ENCODE measurements at places on chromosomes 11 and 22. TPM values are rescaled to one million over a fixed set of nuclear protein-coding genes. Genes with fewer than 3 reads are reported as not detected.

DNA sequence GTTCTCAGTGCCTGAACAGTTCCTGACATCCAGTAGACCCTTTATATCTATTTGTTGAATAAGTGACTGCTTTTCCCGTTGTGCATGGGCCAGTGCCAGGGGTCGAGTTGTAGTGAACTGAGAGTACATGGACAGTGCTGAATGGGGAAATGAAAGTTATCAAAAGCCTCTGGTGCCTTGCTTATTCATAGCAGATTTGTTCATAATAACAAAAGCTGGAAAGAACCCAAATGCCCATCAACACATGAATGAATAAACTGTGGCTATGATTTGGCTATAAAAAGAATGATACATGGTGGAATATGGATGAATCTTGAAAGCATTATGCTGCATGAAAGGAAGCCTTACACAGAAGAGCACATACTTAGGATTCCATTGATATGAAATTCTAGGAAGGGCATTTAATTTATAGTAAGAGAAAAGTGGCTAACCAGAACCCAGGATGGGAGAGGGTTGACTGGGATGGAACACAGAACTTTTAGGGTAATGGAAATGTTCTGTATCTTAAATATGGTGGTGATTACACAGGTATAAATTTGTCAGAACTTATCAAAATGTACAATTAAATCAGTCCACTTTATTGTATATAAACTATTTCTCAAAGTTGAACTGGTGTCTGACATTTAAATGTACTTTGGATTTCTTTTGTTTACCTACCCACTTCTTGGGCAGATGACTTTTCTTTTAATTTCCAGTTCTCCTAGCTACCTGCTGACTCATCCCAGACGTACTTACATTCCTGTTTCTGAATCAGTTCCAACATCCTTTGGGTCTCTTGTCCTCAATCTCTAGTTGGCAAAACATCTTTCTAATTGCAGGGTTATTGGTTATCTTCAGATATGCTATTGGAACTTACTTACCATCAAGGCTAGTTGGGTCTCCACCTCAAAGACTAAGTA, 42.8 kb downstream of the PACS1 start:
- H3K4me1 ChIP-seq: peaks cover 14% of the 10 kb centered on the region
- no peaks in the 10 kb centered on the region for H3K27me3 ChIP-seq
- no peak overlapping the region for H3K4me3 ChIP-seq
- no peak overlapping the region for H3K27ac ChIP-seq

DNA sequence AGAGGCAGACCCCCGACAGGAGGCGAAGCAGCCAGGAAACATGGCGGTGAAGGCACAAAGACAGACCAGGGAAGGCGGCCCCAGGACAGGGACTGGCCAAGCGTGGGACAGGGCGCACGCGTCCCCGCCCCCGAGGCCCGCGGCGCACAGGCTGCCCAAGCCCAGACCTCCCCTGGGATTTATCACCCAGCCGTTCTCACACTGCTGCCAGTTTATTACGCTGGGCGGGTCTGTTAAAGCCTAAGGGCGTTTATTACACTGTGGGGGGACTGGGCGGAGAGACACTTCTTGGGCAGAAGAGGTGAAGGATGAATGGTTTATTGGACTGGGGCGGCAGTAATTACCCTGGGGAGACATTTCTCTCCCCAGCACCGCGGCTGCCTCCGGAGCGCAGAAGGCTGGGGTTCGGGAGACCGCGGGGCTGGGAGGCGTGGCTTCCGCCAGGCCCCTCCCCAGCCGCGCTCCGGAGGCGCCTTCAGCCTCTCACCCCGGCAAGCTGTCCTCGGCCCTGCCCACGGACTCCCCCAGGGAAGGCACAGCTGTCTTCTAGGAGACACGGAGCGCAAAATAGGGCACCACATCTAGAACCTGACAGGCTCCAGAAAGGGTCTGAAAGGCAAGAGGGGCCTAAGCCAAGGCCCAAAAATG, 47.1 kb downstream of the SLC22A12 start:
- peaks cover 21% of the 10 kb centered on the region for H3K4me1 ChIP-seq
- H3K36me3 ChIP-seq: no peaks in the 10 kb centered on the region
- H3K4me3 ChIP-seq: peak overlapping the region; percentile 34
- H3K27me3 ChIP-seq: no peaks in the 10 kb centered on the region
- DNase-seq: peak; percentile 33

DNA sequence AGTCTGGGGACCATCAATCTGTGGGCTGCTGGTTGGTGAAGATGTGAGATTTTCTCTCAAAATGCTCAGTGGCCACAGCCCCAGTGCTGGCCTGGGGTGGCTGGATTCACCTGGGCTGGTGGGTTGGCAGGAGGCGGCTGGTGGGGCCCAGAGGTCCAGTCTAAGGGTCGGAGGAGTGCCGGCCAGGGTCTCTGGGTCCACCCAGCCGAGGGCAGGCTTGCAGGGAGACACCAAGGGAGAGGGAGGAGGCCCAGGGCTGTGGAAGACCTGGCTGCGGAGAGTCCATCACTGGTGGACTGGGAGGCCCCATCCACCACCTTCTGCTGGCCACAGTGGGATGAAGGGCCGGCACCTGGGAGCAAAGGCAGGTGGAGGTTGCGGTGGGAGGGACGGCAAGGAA, 582 bp upstream of the SHANK3 start:
- no peak overlapping the region for H3K27ac ChIP-seq
- no peaks in the 10 kb centered on the region for H3K36me3 ChIP-seq
- H3K4me3 ChIP-seq: no peak overlapping the region
- no peak for DNase-seq
- H3K27me3 ChIP-seq: no peaks in the 10 kb centered on the region

DNA sequence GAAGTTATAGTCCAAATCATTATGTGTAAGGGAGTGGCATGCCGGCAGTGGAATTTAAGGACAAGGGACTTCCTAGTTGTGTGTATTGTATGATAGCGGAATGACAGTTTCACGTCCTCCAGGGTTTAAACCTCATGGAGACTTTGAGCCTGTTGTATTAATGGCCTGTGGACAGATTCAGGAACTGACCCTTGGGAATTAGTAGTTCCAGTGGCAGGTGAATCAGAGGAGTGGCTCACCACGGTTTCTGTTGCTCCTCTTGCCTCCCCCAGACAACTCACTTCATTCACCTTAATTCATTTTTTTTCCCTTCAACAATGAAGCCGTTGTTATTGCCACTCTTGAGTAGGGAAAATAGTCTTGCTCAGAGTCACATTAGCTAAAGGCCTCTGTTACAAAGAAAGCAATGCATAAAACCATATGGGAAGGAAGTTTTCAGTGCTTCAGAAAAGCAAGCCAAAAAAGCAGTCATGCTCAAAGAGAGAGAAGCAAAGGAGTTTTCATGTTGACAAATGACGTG, 22.6 kb downstream of the AMOTL1 start:
- no peaks in the 10 kb centered on the region for H3K36me3 ChIP-seq
- H3K27me3 ChIP-seq: no peaks in the 10 kb centered on the region
- DNase-seq: no peak
- no peak overlapping the region for H3K4me3 ChIP-seq

DNA sequence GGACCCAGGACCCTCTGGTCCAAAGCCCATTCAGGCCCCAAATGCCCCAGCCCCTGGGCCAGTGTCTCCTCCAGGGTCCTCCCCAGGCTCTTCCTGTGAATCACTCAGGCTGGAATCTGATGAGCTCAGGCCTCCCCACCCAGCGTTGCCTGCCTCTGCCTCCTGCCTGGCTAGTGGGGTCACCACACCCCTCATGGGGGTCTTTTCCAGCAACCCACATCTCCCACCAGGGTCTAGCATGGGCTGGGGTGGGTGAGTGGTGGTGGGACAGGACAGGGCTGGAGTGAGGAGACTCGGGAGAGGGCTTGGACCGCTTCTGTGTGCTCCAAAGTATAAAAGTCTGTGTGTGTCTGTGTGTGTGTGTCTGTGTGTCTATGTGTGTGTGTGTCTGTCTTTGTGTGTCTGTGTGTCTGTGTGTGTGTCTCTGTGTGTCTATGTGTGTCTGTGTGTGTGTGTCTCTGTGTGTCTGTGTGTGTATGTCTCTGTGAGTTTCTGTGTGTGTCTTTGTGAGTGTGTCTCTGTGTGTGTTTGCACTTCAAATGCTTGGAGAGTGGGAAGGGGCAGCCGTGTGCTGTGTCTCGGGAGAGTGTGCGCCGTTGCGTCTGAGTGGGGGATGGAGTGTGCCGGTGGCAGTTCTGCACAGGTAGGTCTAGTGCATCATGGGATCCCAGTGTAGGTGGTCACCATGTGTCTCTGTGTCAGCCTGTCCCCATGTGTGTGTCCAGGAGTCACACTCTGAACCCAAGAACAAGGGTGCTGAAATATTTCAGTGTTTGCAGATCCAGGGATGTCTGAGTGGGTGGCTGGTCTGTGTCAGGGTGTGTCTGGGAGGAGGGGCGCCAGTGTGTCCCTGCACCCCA, 8.8 kb downstream of the RIN1 start:
- no peak overlapping the region for H3K4me3 ChIP-seq
- H3K27me3 ChIP-seq: no peaks in the 10 kb centered on the region
- H3K36me3 ChIP-seq: no peaks in the 10 kb centered on the region
- H3K27ac ChIP-seq: no peak overlapping the region

DNA sequence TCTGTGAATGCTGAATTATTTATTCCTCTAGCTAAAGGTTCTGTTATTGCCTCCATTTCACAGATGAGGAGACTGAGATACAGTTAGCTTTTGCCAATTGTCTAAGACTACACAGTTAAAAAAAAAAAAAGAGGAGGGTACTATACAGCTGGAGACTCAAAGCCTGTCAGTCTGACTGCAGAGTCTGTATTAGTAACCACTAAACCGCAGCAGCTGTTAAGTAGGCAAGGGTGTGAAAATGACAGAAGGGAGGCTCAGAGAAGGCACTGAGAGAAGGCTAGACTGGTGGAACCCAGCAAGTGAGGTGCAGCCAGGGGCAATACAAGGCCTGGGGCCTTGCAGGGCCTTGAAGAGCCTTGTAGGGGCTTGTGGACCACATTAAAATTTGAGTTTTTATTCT, 181.2 kb downstream of the CSNK2A3 start:
- H3K4me1 ChIP-seq: no peaks in the 10 kb centered on the region
- no peak for DNase-seq
- H3K36me3 ChIP-seq: no peaks in the 10 kb centered on the region
- no peak overlapping the region for H3K4me3 ChIP-seq
- H3K27ac ChIP-seq: no peak overlapping the region

DNA sequence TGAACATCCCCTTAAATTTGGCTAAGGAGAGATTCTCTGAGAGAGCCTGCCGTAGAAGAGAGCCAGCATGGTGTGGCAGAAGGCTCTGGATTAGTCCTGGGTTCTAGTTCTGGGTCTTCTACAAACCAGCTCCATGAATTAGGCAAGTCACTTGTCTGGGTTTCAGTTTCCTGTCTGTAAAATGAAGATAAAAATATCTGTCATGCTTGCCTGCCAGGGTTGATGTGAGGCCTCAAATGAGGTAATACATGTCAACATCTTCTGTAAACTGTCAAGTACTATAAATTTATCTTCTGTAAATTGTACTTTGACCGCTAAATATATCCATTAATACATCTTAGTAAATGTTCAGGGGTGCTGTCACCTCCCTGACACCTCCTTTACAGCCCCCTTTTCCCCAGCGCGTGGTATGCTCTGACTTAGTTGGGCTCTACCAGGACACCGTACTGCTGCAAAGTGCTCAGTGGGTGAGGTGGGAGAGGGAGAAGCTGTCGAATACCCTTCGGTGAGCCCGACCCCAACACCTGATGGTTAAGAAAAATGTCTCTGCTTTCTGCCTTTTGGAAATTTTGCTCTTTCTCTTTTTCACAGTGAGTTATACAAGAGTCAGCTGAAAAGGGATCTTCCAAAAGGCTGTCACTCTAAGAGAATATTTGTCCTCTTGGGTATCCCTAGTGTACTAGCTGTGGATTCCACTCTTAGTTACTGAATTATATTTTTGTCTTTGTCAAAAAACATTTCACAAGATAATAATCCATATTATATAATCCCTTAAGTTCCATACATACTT, 15.0 kb downstream of the RBX1 start:
- no peaks in the 10 kb centered on the region for H3K36me3 ChIP-seq
- DNase-seq: no peak
- no peaks in the 10 kb centered on the region for H3K27me3 ChIP-seq
- no peak overlapping the region for H3K4me3 ChIP-seq
- no peak overlapping the region for H3K27ac ChIP-seq

GRCh38 chr11:77783025-77783424, 37.5 kb downstream of the RSF1 start:
- H3K36me3 ChIP-seq: no peaks in the 10 kb centered on the region
- H3K27ac ChIP-seq: no peak overlapping the region
- H3K27me3 ChIP-seq: no peaks in the 10 kb centered on the region
- no peak overlapping the region for H3K4me3 ChIP-seq
- no peak for DNase-seq

GRCh38 chr11:124799348-124800225, 619 bp downstream of the MSANTD2 start:
- peak overlapping the region; percentile 99 for H3K27ac ChIP-seq
- no peaks in the 10 kb centered on the region for H3K27me3 ChIP-seq
- DNase-seq: peak; percentile 52
- H3K36me3 ChIP-seq: no peaks in the 10 kb centered on the region

DNA sequence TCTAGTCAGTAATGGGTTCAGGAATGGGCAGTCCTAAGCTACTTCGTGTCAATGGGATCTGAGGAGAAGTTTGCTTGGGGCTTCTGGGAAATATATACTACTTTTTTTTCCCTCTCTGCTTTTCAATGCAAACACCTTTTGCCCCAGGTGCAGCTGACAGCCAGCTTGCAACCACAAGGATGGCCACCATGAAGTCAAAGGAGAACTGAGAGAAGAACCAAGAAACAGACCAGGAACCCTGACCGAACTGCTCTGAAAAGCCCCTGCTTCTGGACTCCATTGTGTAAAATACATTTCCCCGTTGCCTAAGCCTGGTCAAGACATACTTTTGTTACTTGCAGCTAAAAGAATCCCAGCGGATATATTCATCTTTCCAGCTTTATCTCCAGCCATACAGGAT, 20.1 kb upstream of the CD44 start:
- no peaks in the 10 kb centered on the region for H3K27me3 ChIP-seq
- H3K4me1 ChIP-seq: no peaks in the 10 kb centered on the region
- no peak overlapping the region for H3K4me3 ChIP-seq
- no peaks in the 10 kb centered on the region for H3K36me3 ChIP-seq

- no peak for DNase-seq
- H3K4me3 ChIP-seq: no peak overlapping the region
- H3K27ac ChIP-seq: no peak overlapping the region
- peaks cover 22% of the 10 kb centered on the region for H3K4me1 ChIP-seq
- no peaks in the 10 kb centered on the region for H3K36me3 ChIP-seq
These were observed 73.5 kb downstream of the ADM start for GRCh38 chr11:10378362-10378761.

GRCh38 chr11:70628855-70629844, 230.8 kb downstream of the CTTN start:
- H3K27me3 ChIP-seq: no peaks in the 10 kb centered on the region
- no peak overlapping the region for H3K4me3 ChIP-seq
- peaks cover 4% of the 10 kb centered on the region for H3K4me1 ChIP-seq
- H3K27ac ChIP-seq: peak overlapping the region; percentile 48

GRCh38 chr11:96465512-96465911, 75.7 kb downstream of the JRKL start:
- no peaks in the 10 kb centered on the region for H3K36me3 ChIP-seq
- no peaks in the 10 kb centered on the region for H3K27me3 ChIP-seq
- no peak overlapping the region for H3K27ac ChIP-seq
- no peak for DNase-seq

Gene SEZ6L
- 0.69 TPM for polyA plus RNA-seq

Gene CHRM1
- 0.45 TPM for polyA plus RNA-seq

Gene TPBGL
- polyA plus RNA-seq: 10.0 TPM

Gene BRSK2
- polyA plus RNA-seq: 24.7 TPM

Gene APOL2
- 16.6 TPM for polyA plus RNA-seq

Gene HBG2
- polyA plus RNA-seq: not detected

Gene CASP5
- 0.37 TPM for polyA plus RNA-seq

Gene APOBEC3C
- polyA plus RNA-seq: 76.6 TPM

Gene APOL4
- 4.3 TPM for polyA plus RNA-seq

Gene SMARCB1
- 160 TPM for polyA plus RNA-seq

Gene C11orf42
- 28.9 TPM for polyA plus RNA-seq
